Stimulated activated naive B cell treated with anti-CD40 and anti-IgM and Interleukin-4, amounts not matched to agents 10 μg/mL and 1 μg/mL and 100 μg/mL, for 72 hours (primary cell): ENCODE measurements at places on chromosomes 16 and 17.

DNA sequence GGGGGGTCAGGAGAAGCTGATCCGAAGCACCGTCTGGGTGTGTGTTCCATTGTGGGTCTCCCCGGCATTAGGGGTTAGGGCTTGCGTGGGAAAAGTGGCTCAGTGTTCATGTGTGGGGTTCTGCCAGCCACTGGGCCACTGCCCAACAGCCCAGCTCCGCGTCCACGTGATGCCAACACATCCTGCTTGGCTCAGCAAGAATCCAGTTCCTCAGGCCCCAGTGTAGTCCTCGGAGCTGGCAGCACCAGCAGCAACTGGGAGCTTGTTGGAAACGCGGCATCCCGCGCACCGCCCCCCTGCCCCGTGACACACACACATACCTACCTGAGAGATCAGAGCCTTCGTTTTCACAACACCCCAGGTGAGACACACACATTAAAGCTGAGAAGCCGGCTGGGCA lies 18.9 kb downstream of the LGALS9 start:
- no peak for DNase-seq

DNA sequence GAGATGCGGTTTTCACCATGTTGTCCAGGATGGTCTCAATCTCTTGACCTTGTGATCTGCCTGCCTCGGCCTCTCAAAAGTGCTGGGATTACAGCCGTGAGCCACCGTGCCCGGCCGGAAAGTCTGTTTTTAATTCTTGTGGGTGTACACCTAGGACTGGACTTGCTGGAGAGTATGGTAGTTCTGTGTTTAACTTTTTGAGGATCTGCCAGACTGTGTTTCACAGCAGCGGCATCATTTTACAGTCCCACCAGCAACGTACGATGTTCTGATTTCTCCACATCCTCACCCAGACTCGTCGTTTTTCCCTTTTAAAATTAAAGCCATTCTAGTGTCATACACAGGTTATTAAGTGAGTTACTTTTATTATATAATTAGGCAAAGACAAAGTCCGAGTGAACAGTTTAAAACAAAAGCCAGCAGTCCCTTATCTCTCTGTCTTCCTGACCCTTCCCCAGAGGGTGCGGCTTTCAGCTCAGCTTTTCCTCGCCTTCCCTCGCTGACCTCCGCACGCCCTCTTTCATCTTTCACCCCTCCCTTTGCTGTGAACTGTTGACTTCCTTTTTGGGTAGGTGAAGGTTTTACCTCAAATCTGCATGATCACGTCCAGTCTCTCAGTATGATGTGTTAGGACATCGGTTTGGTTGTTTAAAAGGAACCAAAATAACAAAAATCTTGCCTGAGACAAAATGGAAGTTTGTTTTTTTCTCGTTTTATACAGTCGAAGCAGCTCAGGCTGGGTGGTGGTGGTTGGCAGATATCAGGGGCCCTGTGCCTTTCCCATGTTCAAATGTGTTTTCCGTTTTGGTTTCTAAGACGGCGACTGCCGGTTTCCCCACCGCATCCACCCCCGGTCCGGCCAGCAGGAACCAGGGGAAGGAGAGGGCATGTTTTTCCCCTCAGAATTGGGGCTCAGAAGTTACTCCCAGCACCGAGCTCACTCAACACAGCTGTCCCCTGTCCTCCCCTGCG lies 18.0 kb downstream of the FAM234A start:
- peak; percentile 29 for DNase-seq

GRCh38 chr16:69852815-69853214 lies 90.7 kb downstream of the WWP2 start:
- DNase-seq = no peak

GRCh38 chr17:43382776-43383175 lies 16.0 kb upstream of the ARL4D start:
- no peak for DNase-seq

- no peak for DNase-seq
Measured at GRCh38 chr16:57635266-57636097, 7.1 kb downstream of the ADGRG1 start.

- DNase-seq = peak; percentile 75
Measured at GRCh38 chr17:42536372-42537155, 523 bp downstream of the NAGLU start.
